ENCODE measurements at places on chromosomes 5 and 9. TPM values are rescaled to one million over a fixed set of nuclear protein-coding genes. Genes with fewer than 3 reads are reported as not detected.

- no peak overlapping the region for H3K27ac ChIP-seq
- peaks cover 16% of the 10 kb centered on the region for H3K4me1 ChIP-seq
- H3K4me3 ChIP-seq: no peak overlapping the region
- H3K27me3 ChIP-seq: peaks cover 3% of the 10 kb centered on the region
- H3K36me3 ChIP-seq: no peaks in the 10 kb centered on the region
- DNase-seq: no peak
Measured at GRCh38 chr9:19411316-19411715, 2.5 kb downstream of the ACER2 start.

- H3K36me3 ChIP-seq: no peaks in the 10 kb centered on the region
- DNase-seq: no peak
- no peak overlapping the region for H3K27ac ChIP-seq
- no peak overlapping the region for H3K4me3 ChIP-seq
- H3K4me1 ChIP-seq: no peaks in the 10 kb centered on the region
- H3K27me3 ChIP-seq: no peaks in the 10 kb centered on the region
Measured at GRCh38 chr5:128667152-128667551, 129.1 kb upstream of the FBN2 start.

GRCh38 chr9:14271093-14271673 is 42.8 kb downstream of the NFIB start:
- H3K27ac ChIP-seq: no peak overlapping the region
- H3K4me1 ChIP-seq: peaks cover 2% of the 10 kb centered on the region

The FOXD4 gene
- 0.20 TPM for total RNA-seq

The HSPB3 gene
- total RNA-seq: not detected
